ENCODE measurements at places on chromosomes 3 and 15.

- DNase-seq: peak; percentile 43
Observed at GRCh38 chr3:186259612-186260383, 102.2 kb downstream of the DGKG start.

GRCh38 chr3:56799251-56799882 is 2.4 kb downstream of the ARHGEF3 start:
- peak; percentile 56 for DNase-seq

DNA sequence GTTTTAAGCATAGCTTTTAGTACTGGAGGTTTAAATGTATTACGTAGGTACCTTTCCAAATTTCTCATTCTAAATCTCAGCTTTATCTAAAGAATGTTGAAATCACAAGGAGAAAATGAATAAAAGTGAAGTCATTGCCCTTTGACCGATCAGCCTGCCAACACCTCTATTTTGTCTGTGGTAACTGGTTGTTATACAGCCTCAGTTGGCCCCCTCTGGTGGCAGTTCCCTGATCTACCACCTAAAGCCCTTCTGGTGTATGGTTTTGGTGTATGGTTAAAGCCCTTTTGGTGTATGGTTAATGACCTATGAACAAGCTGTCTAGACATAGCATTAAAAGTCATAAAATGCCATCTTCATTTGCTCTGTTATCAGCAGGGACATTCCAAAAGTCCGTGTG is 378.2 kb upstream of the AZI2 start:
- no peak for DNase-seq

- no peak for DNase-seq
Observed at GRCh38 chr3:16838561-16838960, 46.2 kb upstream of the PLCL2 start.

DNA sequence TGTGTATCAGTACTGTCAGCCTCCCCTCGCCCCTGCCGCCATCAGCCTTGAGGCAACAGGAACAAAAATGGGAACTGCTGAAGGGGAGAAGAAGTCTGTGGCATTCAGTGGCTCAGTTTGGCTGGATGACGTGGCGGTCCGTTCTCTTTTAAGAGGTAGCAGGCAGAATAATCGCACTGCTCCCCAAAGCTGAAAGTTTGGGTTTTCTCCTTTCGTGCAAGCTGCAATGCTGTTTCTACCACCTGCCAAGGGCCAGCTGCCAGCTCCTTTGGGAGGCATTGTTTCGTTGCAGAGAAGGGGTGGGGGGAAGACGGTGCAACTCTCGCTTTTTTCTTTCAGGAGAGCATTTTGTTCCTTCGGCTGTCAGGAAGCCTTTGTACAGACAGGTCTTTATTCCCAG is 369.6 kb upstream of the RORA start:
- no peak for DNase-seq

DNA sequence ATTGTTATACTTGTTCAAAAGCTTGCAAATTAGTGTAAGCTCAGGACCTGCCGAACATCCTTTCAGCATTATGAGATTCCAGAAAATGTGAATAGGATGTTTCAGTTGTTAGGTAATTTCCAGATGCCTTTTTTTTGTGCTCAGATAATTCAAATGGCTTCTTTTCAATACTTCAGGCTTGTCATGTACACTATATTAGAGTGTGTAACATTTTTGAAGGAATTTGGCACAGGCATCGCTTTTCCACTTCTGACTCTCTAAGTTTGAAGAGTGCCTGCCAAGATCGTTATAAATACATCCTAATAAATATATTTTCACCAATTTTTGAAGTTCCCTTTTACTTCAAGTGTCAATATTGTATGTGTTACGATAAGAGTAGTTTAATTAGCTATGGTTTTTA is 35.2 kb downstream of the CADM2 start:
- DNase-seq: no peak

GRCh38 chr15:83845230-83845629 is 191.3 kb downstream of the ADAMTSL3 start:
- DNase-seq: no peak

DNA sequence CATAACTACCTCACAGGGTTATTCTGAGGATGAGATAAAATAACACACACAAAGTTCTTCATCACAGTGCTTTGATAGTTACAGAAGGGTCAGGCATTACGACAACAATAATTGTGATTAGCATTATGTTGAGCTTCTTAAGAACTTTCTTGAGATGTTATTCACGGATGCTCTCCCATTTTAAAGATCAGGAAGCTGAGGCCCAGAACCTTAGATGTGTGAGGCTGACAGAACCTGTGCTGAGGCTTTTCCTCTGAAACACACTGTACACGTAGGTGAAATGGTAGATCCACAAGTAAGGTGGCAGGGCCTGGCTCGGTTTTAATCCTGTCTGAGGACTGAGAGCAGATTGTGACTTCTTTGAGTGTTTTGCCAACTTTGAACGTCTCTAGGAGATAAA is 211.2 kb upstream of the BHLHE40 start:
- no peak for DNase-seq

DNA sequence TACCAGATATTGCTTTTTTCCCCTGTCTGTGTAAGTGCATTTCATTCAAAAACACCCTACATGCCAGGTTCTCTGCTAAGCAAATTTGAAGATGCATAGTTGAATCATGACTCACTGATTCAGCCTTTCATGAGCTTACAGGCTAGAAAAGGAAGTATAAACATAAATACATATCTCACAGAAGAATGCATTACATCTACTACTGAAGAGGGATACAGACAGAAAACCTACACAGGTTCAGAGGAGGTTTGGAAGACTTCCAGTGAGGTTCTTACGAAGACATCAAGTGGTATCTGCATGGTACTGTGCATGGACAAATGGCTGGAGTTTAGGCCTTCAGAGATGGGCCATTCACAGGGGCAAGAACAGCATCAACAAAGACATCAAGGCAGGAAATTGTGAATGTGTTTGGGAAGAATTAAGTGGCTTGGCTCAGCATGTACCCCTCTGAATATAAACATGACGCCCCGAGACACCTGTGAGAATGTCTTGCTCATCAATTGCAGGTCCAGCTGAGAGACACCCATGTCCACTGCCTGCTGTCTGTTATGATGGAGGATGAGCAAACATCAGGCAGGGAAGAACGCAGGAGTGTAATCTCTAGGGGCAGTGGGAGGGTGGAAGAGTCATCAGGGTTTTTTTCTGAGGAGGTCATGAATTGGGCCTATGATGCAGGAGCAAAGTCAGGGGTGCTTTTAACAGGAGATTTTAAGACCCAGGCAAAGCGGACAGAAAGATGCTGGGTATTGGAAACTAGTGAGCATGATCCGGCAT is 105.1 kb upstream of the GALNT15 start:
- peak; percentile 82 for DNase-seq

- DNase-seq: peak; percentile 83
Observed at GRCh38 chr15:41940441-41940857, 31.9 kb downstream of the EHD4 start.

GRCh38 chr15:62606376-62607113 is 436.0 kb upstream of the TPM1 start:
- peak; percentile 99 for DNase-seq

- no peak for DNase-seq
Observed at GRCh38 chr3:13143381-13144004, 70.3 kb upstream of the IQSEC1 start.

DNA sequence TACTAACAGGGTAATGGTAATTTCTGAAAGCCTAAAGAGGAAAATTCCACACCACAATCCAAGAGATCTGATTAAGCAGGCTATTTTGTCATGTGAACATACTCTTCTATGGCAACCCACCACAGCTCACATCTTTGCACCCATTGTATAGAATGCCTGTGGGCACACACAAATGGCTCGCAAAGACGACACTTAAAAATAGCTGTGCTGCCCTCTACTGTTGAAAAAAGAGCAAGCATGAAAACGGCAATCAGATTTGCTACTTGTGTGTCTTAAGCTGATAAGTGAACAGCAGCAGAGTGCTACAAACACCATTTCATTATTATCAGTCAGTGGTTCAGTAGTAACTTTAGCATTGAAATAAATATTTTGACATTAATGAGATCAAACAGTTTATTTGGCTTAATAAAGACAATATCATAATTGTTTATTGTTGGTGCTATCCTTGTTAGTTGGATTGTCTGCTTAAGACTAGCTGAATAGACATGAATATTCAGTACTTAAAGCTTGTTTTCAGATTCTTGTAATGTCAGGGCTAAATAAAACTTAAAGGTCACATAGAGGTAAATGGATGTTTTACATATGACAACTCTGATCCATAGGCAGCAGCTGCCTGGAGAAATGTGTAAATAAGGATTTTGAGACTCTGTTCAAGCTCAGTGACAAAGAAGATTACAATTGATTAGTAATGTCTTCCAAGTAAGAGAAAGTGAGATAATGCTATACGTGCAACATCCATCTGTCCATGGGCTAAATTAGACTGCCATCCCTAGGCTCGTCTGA is 199.1 kb downstream of the LRRN1 start:
- no peak for DNase-seq
